MG63 (cell line): ENCODE measurements at places on chromosomes 3 and 15. TPM values are rescaled to one million over a fixed set of nuclear protein-coding genes. Genes with fewer than 3 reads are reported as not detected.

GRCh38 chr3:47444103-47444502 lies 31.6 kb downstream of the SCAP start:
- DNase-seq: no peak

- DNase-seq: no peak
Observed at GRCh38 chr3:57787867-57788623, 31.9 kb downstream of the SLMAP start.

DNA sequence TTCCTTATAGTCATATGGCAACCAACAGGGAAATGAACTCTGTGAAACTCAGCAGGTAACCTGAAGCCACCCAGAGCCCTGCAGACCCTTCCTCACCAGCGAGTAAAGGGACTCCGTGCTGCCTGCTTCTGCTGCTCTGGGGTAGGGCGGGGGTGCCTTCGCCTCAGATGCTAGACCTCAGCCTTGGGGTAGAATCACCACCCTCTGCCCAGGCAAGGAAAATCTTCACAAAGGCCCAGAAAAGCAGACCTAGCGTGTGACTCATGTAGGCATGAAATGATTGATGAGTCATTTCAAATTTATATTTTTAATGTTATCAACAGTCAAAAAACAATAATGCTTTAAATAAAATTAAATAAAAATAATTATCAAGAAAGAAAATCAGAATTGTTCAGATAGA lies 6.6 kb downstream of the STIMATE start:
- no peak for DNase-seq

- DNase-seq: no peak
Observed at GRCh38 chr3:190375246-190375645, 12.7 kb upstream of the CLDN16 start.

GRCh38 chr3:67033079-67033478 lies 35.0 kb downstream of the KBTBD8 start:
- DNase-seq: no peak

NEK11 gene
- 10.1 and 10.5 TPM in 2 replicates for total RNA-seq

ILDR1 gene
- not detected in 2 replicates for total RNA-seq

ATP13A4 gene
- not detected in 2 replicates for total RNA-seq
